ENCODE measurements at places on chromosomes 4 and X.

GRCh38 chr4:137735561-137736104 is 203.3 kb upstream of the PCDH18 start:
- DNase-seq: no peak

GRCh38 chrX:15856222-15856587 is 1.6 kb upstream of the AP1S2 start:
- DNase-seq: no peak

DNA sequence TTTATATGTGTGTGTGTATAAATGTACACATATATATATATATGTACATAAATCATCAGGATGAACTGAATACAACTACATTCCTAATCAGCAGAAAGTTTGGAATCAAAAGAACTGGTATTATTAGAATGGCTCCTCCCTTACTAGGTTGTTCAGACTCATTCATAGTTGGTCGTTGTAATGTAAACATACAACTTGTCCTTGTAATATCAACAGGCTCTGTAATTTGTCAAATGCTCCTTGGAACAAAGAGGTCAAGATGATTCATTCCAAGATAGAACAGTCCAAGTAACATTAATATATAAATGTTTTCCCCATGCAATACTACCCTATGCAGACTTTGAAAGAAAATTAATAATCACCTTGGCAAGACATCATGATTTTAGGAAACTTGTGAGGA is 351.4 kb upstream of the SMIM31 start:
- DNase-seq: no peak

- peak; percentile 40 for DNase-seq
Measured at GRCh38 chrX:136768469-136769084, 12.2 kb downstream of the ARHGEF6 start.

DNA sequence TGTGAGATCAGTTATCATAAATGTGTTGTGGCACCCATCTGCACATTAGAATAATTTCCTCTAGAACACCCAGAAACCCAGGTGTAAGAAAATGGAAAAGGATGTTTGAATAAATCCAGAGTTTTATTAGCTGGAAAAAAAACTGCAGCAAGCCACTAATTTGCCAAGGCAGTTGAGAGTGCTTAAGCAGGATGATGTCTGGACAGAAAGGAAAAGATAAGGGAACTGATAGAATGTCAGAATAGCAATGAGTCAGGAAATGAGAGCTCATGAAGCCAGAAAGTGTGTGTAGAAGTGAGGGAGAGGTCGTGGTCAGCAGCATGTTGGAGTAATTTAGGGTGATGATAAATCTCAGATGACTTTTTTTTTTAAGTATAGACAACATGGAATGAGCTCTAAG is 15.2 kb upstream of the NEUROG2 start:
- no peak for DNase-seq

DNA sequence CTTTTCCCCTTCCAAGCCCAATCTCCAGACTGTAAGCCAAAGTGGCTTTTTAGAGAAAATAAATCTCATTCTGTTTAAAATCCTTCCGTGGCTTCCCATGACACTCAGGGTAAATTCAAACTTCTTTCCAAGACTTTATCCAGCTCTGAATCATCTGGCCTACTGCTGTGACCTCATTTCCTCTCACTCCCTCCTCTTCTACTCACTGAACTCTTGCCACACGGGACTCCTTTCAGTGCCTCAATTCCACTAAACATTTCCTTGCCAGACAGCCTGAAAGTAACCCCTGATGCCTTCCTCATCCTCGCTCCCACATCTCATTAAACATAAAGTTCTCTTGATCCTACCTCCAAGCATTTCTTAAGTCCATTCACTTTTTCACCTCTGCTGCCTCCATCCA is 27.8 kb upstream of the RNF128 start:
- DNase-seq: no peak

DNA sequence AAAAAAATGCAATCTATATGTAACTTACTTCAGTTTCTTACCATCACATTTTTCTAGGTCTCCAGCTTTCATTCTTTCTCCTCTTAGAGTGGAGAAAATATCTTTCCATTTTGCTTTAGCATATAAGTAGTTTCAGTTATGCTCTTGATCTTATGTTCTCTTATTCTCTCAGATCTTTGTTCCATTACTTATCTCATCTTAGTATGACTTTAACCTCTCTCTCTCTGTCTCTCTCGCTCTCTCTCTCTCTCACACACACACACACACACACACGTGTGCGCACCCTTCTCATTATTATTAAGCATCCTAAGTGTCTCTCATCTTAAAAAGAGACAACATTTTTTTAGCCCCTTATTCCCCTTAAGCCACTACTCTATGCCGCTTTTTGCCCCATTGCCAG is 92.8 kb downstream of the FAAH2 start:
- DNase-seq: no peak

DNA sequence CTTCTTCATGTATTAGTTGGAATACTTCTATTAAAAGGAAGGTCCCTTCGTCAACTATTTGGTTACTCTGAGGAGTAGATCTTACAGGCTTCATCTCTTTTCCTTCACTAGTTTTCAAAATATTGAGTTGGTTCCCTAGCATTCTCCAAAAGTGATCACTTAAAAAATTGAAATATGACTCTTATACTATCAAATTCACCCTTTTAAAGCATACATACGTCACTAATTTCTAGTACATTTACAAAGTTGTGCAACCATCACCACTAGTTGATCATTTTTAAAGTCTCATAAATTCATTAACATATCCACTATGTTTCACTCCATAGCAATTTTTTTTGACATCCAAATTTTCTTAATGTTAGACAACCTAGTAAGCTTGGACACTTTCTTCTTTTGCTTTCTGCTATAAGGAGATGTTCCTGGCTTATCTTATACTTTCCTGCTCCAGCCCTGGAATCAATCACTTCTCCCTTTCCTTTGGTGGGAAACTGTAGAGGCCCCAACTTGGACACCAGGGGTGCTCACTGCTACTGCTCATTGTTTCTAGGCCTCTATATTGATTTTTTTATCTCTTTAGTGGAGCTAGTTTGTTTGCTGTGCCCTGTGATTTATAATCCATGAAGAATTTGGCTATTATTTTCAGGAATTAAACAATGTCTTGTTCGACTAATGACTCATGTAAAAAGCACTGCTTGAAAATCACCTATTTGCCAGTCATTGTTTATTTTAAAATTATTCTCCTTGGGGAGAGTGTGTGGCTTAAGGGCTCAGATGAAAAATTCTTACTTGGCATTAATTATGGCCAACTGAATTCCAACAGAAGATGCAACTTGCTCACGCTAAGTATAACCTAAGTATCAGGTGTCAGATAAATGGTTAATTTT is 4.0 kb upstream of the ZFX start:
- no peak for DNase-seq

- peak; percentile 36 for DNase-seq
Measured at GRCh38 chr4:48340276-48340964, 909 bp upstream of the SLAIN2 start.

DNA sequence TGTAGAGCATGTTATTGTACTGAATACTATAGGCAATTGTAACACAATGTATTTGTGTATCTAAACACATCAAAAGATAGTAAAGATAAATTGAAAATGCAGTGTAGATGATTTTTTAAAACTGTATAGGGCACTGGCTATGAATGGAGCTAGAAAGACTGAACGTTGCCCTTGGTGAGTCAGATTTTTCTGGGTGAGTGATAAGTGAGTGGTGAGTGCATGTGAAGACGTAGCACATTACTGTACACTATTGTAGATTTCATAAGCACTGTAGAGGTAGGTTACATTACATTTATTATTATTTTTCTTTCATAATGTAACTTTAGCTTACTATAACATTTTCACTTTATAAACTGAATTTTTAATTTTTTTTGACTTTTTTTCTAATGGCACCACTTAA is 1491.6 kb downstream of the TECRL start:
- DNase-seq: no peak

DNA sequence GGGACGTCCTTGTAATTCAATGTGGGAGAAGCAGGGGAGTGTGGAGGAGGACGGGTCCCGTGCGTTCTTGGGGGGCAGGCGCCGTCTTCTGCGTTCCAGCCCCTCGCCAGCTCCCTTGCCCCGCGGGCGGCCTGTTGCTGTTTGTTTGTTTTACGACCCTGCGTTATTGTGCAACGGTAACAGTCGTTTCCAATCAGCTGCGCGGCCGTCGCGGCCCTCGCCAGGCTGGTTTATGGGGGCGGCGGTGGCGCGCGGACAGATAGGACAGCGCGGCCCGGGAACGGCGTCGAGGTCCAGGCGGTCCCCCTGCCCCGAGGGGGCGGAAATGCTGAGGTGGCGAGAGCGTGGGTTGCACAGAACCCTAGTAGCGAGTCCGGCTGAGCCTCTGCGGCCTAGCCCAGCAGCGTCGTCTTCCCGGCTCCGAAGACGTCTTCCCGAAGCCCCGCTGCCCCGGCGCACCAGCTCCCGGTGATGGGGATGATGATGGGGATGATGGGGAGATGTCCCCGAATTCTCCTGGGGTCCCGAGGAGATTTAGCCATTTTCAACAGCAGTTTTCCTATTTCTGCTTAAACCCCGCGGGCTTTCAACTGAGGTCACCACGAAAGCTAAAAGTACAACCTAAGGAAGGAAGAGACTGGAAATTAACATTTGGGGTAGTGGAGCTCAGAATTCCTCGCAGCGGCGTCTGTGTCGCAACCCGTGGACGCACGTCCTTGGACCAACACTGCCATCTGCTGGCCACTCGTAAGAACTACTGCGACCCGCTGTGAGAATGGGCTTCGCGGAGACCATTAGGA is 4.8 kb downstream of the PDGFRA start:
- peak; percentile 73 for DNase-seq

DNA sequence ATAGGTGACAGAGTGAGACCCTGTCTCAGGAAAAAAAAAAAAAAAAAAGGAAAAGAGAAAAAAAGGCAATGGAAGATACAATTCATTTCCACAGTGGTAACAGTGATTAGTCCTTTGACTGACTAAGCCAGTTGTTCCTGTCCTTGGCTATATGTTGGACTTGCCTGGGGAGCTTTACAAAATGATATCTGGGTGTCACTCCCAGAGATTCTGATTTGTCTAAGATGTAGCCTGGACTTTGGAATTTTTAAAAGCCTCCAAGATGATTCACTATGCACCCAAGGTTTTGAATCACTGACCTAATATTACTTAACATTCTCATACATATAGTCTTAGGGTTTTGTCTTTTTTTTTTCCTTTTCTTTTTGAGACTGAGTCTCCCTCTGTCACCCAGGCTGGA is 16.9 kb downstream of the HELQ start:
- DNase-seq: no peak

DNA sequence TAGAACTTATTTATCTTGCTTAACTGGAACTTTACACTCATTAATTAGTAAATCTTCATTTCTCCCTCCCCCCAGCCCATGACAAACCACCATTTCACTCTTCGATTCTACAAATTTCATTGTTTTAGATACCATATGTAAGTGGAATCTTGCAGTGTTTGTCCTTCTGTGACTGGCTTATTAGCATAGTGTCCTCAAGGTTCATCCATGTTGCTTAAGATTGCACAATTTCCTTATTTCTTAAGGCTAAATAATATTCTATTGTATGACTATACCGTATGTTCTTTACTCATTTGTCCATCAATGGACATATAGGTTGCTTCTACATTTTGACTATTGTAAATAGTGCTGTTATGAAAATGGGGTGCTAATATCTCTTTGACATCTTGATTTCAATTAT is 24.5 kb upstream of the RNF212 start:
- DNase-seq: no peak

DNA sequence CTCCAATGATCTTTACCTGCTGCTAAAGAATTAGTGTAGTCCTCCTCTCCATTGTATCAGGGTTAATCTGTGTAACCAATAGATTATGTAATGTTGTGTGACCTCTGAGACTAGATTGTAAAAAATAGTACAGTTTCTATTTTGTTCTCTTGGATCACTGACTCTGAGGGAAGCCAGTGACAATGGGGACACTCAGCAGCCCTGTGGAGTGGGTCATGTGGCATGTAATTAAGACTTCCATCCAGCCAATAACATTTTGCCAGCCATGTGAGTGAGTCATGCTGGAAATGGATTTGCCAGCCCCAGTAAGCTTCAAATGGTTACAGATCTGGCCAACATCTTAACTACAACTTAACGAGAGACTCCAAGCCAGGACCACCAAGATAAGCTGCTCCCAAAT is 332.3 kb downstream of the PTTG2 start:
- no peak for DNase-seq
